Activated CD4-positive, alpha-beta T cell treated with anti-CD3 and anti-CD28 coated beads, Interleukin-2, Interleukin-4, amounts not matched to agents 100 ng/mL and 50 ng/mL, durations not matched to agents 16 hours and 8 hours (primary cell): ENCODE measurements at places on chromosomes 12 and 14.

DNA sequence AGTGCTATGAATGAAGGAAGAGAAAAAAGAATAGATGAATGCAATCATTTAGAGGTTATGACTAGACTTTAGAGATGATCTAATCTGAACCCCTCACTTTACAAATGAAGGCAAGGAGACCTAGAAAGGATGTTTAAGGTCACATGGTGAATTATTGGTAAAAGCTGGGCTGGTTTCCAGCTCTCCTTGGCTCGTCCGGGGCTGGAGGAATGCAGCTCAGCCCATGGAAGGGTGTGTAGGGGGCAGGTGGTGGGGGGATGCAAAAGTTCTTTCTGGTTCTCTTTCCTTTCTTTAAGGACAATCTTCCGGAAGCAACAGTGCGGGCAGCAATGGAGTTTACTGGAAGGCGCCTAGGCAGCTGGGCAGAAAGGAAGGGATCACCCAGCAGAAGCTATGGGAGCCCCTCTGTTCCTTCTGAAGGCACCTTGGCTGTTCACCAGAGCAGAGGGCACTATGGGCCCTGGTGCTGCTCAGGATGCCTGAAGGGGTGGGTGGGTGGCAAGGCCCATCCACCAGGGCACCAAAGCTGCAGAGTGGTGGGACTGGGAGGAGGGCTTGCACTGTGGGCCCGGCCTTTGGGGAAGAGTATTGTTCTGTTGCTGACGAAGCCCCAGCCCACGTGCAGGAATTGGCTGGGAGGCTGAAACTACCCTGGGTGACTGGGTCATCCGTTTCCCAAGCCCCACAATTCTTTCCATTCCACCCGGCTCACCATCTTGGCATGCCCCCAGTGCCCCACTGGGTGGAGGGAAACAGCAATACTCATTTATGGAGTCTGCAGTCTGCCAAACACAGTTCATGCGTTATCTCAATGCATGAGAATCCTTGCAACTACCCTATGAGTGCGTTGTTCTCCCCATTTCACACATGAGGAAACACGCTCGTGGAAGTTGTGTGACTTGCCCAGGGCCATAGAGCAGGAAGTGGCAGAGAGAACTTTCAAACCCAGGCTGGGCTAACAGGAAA lies 78.2 kb downstream of the IRF2BPL start:
- no peak for DNase-seq

DNA sequence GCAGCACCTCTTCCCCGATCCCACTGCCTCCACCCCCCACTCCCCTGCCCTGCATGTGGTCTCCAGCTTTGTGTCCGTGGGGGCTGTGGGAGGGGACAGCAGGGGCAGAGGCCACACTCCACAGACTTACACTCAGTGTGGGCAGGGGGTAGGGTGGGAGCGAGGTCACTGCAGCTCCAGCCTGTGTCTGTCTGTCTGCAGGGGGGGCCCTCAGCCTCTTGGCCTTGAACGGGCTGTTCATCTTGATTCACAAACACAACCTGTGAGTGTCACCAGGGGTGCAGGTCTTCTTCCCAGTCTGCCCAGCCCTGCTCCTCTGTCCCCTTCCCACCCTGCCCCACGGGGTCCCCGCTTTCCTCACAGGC lies 6.5 kb downstream of the NOC4L start:
- DNase-seq, result no peak

DNA sequence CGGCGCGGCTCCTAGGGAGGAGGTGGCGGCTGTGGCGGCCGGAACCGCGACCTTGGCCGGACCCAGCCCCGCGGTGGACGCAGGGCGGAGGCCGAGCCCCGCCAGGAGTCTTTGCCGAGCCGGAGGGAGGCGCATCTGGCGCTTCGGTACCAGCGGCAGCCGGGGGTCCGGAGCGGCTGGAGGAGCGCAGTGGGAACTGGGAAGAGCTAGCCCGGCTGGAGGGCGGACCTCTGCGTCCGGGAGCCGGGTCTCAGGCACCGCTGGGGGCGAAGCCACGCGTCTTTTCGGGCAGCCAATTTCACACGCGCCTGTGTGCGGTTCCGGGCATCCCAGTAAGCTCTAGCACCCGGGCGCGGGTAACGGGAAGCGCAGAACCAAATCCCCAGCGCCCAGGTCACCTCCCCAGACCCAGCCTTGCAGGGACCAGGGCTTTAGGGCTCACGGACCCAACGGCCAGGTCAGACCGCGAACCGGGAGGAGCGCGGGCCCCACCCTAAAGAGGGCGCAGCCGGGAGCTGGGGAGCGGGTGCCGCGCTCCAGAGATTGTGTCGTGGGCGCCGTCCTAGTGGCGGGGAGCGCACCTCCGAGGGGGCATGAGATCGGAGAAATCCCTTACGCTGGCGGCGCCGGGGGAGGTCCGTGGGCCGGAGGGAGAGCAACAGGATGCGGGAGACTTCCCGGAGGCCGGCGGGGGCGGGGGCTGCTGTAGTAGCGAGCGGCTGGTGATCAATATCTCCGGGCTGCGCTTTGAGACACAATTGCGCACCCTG lies 89.4 kb downstream of the GALNT8 start:
- no peak for DNase-seq

GRCh38 chr12:1424674-1425395 lies 169.5 kb downstream of the FBXL14 start:
- no peak for DNase-seq

DNA sequence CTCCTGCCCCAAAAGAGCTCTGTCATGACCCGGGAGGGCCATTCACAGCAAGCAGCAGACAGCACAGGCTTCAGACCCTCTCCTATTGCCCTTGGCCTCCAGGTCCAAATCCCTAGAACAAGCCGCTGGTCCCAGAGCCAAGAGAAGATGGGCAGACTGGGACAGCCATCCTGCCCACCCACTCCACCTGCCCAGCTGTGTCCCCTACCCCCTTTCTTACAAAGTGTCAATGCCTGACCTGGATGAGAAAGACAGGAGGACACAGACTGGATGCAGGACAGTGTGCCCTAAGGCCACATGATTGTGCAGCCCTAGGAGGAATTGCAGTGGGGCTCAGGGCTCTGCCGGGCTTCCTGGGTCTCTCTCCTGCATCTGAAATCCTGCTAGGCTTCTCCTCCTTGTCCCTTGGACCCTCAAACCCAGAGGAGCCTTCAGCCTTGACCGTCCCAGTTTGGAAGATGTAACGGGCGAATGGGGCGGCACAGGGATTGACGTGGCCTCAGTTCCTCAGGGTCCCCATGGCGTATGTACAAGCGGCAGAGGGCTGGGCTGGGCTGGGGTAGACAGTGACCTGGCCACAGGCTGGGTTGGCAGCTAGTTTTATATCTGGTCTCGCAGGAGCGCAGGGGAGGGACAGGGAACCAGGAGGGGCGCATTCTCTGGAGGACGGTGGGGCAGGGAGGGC lies 27.1 kb upstream of the BCDIN3D start:
- no peak for DNase-seq

- no peak for DNase-seq
These were observed 254.7 kb downstream of the IPO8 start for GRCh38 chr12:30440826-30441602.

- DNase-seq, result peak; percentile 4
These were observed 39.7 kb downstream of the ERH start for GRCh38 chr14:69358233-69358963.

DNA sequence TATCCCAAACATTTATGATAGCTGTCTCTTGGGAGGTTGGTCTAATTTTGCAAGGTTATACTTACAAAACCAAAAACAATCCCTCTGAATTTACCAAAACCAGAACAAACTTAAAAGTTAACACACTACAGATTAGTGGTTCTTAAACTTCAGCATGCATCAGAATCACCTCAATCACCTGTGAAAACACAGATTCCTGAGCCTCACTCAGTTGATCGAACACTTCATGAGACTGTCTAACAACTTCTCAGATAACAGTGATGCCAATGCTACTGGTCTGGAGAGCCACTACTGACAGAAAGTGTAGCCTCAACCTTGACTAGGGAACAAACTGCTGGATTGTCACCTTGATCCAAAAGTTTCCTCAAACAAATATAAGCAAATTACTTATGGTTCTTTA lies 44.2 kb downstream of the ATP2B1 start:
- no peak for DNase-seq

GRCh38 chr12:86799616-86800015 lies 543.4 kb upstream of the MGAT4C start:
- no peak for DNase-seq

- DNase-seq, result no peak
These were observed 26.9 kb upstream of the GCH1 start for GRCh38 chr14:54929556-54929955.

DNA sequence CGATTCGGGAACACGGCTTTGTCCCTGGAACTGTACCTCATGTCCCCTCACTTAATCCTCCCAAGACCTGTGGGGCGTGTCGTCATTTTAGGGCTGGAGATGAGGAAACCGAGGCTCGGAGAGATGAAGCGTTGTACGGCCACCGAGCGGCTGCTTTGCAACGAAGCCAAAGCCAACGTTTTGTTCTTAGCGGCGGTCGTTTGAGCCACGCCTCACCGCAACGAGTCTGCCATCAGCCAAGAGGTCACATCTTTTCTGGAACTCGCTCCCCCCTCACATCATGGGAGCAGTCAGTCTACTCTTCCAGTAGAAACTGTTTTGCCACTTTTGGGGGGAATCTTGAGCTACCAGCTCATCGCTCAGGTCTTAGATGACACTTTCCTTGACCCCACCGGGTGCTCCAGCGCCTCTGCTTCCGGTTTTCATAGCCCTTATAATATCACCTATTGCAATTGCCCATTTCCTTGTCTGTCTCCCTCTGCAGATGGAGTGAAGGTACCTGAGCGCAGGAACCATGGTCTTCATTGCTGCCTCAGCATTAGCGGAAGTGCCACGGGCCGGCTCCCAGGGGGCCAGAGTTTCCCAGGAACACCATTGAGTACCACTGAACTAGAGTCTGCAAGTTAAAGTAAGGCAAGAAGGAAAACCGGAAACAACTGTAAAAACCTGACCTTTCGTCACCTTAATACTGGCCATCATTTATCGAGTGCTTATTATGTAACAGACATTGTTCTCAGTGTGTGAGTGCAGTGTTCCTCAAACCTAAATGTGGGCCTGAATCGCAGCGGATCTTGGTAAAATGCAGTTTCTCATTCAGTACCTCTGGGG lies 19.6 kb downstream of the NINJ2 start:
- DNase-seq, result no peak

DNA sequence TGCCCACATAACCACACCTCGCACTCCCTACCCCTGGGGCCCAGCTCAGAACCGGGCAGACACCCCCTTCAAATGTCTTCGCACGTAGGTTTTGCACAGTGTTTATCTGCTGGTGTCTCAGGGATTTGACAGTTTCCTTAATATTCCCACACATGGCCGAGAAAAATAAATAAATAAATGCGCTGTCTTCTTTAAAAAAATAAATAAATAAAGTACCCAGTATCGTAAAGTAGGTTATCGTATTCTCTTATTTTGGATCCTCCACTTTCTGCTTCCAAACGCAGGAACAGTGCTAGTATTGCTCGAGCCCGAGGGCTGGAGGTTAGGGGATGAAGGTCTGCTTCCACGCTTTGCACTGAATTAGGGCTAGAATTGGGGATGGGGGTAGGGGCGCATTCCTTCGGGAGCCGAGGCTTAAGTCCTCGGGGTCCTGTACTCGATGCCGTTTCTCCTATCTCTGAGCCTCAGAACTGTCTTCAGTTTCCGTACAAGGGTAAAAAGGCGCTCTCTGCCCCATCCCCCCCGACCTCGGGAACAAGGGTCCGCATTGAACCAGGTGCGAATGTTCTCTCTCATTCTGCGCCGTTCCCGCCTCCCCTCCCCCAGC lies 710 bp upstream of the FOS start:
- no peak for DNase-seq

DNA sequence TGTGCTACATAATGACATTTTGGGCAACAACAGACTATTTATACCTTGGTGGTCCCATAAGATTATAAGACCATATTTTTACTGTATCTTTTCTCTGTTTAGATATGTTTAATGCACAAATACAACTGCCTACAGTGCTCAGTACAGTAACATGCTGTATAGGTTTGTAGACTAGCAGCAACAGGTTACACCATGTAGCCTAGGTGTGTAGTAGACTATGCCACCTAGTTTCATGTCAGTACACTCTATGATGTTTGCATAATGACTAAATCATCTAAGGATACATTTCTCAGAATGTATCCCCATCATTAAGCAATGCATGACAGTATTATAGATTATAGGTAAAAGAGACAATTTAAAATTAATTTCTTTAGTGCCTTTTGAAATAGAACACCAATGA lies 30.7 kb upstream of the CEBPE start:
- no peak for DNase-seq

- DNase-seq, result no peak
These were observed 20.9 kb downstream of the DLGAP5 start for GRCh38 chr14:55170526-55170925.

- no peak for DNase-seq
These were observed 14.0 kb upstream of the CRADD start for GRCh38 chr12:93663006-93663728.

DNA sequence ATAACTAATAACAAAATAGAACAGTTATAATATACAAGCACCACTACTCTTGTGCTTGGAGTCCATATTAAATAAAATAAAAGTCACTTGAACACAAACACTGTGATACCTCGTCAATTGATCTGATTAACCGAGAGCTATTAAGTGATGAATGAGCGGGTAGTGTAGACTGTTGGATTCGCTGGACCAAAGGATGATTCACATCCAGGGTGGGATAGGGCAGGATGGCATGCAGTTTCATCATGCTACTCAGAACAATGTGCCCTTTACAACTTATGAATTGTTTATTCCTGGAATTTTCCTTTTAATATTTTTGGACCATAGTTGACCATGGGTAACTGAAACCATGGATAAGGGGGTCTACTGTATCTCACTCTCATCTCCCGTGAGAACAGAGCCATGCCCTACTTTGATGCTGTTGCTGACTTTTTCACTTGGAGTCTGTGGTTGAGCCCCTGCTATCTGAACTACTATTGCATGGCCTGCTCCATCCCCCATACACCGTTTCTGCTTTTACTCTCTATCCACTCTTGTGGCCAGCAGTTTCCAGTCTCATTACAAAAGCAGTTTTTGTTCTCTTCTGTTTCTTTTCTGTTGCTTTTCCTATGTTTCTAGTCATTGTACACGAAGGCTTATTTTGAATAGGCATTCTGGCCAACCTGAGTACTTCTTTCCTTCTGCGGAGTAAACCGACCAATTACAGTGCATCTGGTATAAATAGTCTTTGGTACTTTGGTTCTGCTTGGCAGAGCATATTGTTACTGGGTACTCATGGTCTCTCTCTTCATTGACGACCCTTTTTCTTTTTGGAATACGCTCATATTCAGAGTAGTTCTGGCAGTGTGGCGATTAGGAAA lies 12.2 kb downstream of the TMTC2 start:
- no peak for DNase-seq

DNA sequence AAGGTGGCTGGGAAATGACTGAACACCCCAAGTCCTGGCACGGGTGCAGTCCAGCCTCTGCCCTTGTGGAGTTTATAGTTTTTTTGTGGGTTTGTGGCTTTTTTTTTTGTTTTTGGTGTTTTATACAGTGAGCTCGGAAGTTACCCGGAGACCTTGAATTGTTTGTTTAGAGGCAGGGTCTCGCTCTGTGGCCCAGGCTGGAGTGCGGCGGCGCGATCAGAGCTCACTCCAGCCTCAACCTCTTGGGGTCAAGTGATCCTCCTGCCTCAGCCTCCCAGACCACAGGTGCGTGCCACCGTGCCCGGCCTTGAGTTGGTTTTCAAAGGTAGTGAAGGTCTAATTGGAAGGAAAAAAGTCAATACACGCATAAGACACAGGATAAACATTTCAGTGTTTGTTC lies 879 bp upstream of the ANHX start:
- DNase-seq, result no peak
